ENCODE measurements at places on chromosomes 1 and 21. TPM values are rescaled to one million over a fixed set of nuclear protein-coding genes. Genes with fewer than 3 reads are reported as not detected.

The APOBEC4 gene
- total RNA-seq, result not detected

The FOXO6 gene
- not detected for total RNA-seq

DNA sequence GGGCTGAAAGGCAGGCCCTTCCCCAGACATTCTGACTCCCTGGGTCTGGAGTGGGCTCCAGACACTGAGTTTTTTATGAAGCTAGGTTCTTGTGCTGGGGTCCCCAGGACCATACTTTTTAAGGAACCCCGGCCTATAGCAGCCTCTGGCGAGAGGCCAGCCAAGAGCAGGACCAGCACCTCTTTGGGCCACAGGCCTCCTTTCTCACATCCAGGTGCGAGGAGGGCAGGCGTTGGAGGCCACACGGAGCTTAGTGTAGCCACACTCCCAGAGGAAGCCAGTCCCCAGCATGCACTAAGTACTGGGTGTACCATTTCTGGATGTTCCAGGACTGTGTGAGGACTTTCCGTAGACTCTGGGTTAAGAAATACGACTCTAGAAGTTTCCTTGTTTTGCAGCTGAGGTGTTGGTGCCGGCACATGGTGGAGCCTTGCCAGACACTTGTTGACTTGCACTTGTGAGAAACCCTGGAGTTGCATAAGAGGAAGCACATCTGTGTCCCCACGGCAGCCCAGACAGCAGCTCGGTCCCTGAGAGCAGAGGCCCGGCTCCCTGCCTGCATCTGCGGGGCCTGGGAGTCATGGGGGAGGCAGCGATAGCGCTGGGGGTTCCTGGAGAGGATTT is 122.2 kb upstream of the VAMP3 start:
- DNase-seq, result peak; percentile 52

DNA sequence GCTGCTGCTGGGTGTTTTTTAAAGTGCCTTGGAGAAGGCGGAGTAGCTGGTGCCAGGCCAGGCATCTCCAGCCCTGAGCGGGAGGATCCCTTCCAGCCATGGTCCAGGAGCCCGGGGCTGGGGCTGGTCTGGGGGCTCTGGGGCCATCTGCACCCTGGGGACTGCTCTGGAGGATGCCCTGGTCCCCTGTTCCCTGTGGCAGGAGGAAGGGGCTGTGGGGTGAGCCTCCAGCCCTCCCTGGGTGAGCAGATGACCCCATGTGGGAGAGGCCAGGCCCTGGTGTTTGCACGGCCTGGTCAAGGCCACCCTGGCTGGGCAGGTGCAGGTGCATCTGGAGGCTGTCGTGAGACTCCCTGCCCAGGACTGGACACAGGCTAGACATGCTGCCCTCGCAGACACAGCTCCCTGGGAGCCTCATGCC is 56.7 kb downstream of the SLX9 start:
- DNase-seq, result no peak

The BNIPL gene
- total RNA-seq, result 0.20 TPM

The SPATA45 gene
- total RNA-seq, result not detected

- DNase-seq, result peak; percentile 17
Observed at GRCh38 chr1:42784946-42785693, at the start of gene TMEM269. Gene TMEM269 (plus strand): TSS chr1:42784991. CDS start chr1:42789894, 4,903 bp downstream.

DNA sequence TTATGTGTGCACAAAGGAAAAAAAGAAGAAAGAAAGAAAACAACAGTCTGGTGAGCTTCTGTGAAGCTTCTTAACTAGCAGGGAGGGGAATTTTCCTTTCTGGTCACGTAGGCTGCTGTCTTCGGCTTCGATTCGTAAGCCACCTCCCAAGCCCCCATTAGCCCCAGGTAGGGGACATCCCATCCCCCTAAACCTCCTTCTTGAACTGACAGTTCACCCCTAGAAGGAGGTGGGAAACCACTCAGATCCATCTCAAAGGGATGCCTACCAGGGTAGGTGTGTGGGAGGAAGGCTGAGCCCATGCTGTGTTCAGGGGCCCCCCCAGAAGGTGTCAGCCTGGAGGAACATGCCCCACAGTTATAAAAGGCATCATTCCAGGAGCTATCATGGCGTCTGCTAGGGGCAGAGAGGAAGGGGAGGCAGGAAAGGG is 25.8 kb downstream of the CD247 start:
- no peak for DNase-seq

DNA sequence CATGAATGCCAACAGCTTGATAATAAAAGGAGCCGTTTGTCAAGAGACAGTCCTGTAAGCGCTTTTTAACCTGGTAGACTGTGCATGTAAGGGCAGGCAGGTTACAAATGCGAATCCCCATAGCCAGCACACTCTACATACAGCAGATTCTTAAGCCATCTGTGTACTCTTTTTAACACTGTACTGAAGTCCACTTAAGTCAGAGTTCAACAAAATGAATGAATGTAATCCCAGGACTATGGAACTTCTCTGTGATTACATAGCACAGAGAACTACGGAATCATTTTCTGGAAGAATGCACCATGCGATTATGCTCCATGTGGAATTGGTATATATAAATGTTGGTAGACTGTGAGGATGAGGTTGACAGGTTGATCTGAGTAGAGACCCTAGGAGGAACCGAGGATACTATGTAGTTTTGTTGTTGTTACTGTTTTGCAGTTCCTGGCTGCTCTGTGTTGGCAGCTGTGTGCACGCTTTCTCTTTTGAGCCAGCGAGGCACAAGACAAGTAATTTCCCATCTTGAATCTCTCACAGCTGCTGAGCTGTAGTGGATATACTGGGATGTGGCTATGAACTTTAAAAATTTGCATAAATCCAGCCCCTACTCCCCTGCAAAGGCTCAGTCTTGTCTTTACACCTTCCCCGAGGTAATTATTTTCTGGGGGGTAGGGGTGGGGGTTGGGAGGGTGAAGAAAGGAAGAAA is 21.9 kb downstream of the LRRC8D start:
- DNase-seq, result peak; percentile 36

Measured in lung microvascular endothelial cell (primary cell).